ENCODE measurements at places on chromosomes 5 and 9.

DNA sequence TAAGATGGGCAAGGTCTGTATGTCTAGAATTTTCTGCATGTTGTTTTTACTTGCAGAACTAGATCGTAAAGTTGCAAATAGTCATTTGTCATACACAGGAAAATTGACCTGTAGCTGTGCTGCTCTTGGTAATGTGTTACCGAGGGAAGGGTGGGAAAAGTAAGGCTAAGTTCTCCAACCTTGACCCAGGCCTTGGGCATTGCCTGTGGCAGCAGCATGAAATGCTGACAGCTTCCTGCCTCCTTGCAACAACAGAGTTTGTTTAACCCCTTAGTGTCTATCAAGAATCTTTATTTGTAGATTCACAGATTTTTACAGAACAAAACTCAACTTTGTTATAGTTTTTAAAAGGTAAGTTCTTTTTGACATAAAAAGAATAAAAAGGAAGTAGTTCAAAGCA lies 48.3 kb downstream of the ERCC6L2 start:
- no peak for DNase-seq

DNA sequence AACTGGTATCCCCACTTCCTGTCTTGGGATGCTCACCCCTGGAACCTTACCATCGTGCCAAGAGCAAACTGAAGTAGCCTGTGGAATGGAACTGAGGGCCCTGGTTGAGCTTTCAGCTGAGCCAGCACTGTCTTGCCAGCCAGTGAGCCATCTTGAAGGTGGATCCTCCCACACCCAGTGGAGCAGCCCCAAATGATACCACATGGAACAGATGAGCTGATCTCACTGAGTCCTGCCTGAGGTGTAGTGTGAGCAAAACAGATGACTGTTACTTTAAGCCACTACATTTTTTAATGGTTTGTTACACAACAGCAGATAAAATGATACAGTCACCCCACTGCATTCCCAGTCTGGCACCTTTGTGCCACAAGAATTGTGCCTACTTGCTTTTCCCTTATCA lies 2.2 kb upstream of the PCYOX1L start:
- no peak for DNase-seq

DNA sequence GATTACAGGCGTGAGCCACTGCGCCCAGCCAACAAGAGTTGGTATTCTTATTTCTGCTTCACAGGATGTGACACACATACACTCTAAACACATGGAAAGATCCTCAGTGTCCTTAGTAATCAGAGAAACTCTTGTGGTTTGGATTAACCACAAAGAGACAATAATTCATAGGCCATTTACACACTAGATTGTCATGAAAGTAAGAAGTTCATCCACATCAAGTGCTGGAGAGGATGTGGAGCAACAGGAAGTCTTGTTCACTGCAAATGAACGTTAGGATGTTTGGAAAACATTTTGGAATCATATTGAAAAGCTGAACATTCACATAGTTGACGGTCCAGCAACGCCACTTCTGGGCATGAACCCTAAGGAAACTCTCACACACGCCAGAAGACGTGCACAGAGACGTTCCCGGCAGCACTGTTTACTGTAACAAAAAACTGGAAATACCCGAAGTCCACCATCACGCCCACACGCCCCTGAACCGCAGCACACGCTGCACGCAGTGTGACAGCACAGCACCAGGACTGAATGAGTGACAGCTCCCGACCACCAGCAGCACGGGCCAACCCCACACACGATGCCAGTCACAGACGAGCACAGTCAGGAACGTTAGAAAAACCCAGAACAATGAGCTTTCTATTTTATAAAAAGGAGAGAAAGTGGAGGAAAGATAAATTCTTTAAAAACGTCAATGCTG lies 87.6 kb downstream of the COL23A1 start:
- no peak for DNase-seq

- no peak for DNase-seq
These were observed 389.2 kb upstream of the TNC start for GRCh38 chr9:115507148-115507547.

- DNase-seq, result no peak
These were observed 24.9 kb downstream of the SNX24 start for GRCh38 chr5:122870219-122870856.

GRCh38 chr5:137619191-137619870 lies 116.6 kb downstream of the KLHL3 start:
- no peak for DNase-seq

- DNase-seq, result no peak
These were observed 11.1 kb downstream of the CCDC187 start for GRCh38 chr9:136292591-136293448.

DNA sequence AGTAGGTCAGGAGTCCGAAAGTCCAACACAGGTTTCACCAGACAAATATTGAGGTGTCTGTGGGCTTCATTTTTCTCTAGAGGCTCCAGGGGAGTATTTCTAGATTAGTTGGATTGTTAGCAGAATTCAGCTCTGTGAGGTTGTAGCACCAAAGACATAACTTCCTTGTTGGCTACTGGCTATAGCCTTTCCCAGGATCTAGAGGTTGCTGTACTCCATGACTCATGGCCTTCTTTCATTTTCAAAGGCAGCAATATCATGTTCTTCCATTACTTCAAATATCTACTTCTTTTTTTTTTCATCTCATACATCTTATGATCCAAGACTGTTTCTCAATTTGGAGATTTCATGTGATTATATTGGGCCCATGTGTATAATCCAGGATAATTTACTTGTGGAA lies 404.0 kb upstream of the FAM174A start:
- no peak for DNase-seq

DNA sequence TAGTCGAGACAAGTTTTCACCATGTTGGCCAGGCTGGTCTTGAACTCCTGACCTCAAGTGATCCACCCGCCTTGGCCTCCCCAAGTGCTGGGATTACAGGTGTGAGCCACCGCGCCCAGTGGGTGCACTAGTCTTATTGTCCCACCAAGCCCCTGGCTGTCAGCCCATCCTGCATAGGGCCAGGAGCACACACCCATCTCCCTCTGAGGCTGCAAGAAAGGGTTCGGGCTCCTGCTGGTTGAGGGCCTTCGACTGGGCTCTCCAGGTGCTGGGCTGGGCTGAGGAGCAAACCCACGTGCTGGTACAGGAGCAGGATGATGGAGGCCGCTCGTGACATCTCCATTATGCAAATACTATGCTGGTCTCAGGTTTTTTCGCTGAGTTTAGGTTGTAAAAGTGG lies 25.1 kb upstream of the RNF130 start:
- DNase-seq, result no peak

DNA sequence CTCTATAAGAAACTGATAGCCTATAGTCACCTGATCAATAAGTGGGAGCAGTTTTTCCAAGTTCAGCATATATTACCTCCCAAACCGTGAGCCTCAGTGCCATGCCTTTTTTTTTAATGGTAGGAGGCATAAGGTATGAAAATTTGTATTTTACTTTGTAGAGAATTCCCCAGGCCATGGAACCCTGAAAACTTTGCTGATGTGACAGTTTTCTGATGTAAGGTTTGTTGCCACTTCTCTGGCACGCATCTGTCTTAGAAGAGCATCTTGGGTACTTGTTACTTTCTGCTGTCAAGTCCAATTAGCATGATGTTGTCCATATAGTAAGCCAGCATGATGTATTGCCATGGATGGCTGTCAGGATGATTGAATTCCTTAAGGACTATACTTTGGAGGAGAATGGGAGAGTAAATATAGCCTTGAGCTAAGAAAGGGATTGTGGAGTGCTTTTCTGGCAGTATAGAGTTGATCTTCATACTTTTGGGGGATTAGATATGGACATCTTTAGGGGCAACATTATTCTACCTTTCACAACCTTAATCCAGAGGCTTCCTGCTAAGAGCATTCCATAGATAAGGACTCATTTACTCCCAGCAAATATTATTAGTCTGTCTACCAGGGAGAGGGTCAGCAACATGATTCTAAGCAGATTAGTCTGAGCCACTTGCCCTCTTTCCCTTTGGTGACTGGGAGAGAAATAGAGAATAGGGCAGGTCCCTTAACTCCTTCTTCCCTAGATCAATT lies 389.6 kb downstream of the YTHDC2 start:
- no peak for DNase-seq

DNA sequence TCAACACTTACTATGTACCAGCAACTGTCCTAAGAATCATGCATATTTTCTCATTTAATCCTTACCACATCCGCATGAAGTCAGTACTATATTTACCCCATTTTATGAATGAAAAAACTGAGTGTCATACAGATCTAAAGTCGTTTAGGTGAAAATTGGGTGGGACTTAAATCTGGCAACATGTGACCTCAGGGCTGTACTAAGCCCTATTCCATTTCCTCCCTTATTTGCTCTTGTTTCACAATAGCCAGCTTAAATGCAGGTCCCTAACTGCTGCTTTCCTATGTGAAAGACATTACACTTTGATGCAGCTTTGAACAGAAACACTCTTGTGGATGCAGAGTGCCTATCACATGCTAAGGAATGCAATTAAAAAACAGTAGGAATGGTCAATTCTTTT lies 2.5 kb upstream of the RAB14 start:
- no peak for DNase-seq

- DNase-seq, result no peak
These were observed 39.6 kb downstream of the WNK2 start for GRCh38 chr9:93223260-93224180.

Measured in caudate nucleus (tissue), 63 donors.